ENCODE measurements at places on chromosomes 7 and 10. TPM values are rescaled to one million over a fixed set of nuclear protein-coding genes. Genes with fewer than 3 reads are reported as not detected.

GRCh38 chr7:1245524-1246050, 12.9 kb downstream of the UNCX start:
- DNase-seq = peak; percentile 13

GRCh38 chr10:58412502-58412961, 27.3 kb downstream of the TFAM start:
- no peak for DNase-seq

DNA sequence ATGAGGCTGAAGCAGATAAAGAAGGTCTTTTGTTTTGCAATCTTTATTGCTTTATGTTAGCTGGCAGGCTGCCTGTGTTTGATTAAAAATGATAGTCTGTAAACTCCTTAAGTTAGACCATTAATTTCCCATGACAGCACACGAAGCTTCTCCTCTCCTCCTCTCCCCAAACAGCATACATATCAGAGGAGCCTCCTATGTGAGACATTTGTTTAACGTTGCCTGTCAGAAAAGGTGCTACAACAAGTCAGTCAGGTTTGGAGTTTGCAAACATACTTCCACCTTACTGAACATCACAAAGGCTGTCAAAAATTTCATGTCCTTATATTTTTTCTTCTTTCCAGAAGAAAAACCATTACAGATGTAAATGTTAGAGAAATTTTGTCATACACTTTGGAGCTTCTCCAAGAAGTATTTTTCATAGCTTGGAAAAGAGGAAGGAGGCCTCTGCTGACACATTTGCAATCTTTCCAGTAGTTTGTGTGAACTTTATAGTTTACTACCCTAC, 393.1 kb downstream of the EXOC4 start:
- DNase-seq = no peak

DNA sequence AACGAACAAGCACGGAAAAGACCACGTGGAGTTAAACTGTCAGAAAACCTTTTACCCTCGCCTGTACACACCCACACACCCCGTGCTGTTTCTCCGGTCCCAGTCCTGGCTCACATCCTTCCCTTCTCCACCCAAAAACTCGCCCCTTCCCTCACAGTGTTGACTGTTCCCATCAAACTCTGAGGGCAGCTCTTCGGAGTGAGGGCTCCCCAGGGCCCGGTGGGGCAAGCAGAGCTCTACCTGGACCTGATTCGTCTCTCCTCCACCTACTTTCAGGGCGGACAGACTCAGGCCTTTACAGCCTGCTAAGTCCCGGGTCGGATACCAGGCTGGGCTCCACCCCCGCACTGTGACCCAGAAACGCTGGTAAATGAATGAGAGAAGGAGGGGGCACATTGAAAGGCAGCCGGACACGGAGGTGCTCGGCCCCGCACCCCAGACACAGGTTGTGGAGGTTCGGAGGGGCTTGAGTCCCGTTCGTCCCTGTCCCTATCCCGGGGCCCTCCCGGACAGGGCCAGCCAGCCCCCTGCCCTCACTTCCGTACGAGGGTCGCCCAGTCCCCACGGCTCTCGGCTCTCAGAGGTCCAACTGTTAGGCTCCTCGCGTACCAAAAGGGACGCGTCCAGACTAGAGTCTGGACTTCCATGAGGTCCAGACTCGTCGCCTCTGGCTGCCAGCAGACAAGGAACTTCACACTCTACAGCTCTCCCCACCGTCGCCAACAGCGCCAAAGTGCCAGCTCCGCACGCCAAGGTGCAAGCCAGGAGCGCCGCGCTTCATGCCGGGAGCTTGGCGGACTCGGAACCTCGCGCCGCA, 31.7 kb upstream of the ASL start:
- DNase-seq = peak; percentile 74

GRCh38 chr7:29962035-29962434, 27.6 kb downstream of the SCRN1 start:
- no peak for DNase-seq

The RBM20 gene
- 114 TPM for total RNA-seq

- peak; percentile 71 for DNase-seq
Measured at GRCh38 chr10:124721330-124722045, 22.7 kb downstream of the FAM53B start.

The ITGB8 gene
- 4.8 TPM for total RNA-seq

GRCh38 chr7:45594745-45595535, 20.8 kb downstream of the ADCY1 start:
- no peak for DNase-seq

DNA sequence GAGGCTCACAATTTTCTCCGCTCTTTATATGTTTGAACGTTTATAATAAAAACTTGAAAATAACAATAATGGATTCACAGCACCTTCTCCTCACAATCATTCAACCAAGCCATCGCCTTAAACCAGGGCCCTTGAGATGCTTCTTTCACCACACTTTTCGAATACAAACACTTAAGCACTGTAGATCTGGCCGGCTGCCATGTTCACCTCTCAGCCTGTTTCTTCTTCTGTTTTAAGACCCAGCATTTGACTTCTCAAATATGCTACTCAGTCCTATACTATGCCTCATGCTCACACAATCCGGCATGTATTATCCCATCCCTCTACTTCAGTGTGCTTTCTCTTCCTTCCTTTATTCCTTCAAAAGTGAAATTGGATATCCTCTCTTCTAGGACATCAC, 280.6 kb downstream of the TFEC start:
- DNase-seq = no peak

GRCh38 chr10:126979311-126979710, 74.1 kb downstream of the DOCK1 start:
- no peak for DNase-seq

The PLAC9 gene
- total RNA-seq = 23.2 TPM

DNA sequence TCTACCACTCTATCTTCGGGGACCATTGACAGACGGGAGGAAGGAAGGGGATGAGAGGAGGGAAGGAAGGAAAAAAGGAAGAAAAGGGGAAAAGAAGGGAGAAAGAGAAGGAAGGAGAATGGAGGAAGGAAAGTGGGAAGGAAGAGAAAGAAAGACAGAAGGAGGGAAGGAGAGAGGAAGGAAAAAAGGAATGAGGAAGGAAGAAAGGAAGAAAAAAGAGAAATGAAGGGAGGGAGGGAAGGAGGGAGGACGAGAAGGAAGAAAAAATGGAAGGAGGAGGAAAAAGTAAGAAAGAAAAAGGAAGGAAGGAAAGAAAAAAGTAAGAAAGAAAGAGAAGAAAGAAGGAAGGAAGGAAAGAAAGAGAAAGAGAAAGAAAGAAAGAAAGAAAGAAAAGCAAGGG, 128.9 kb downstream of the ADARB2 start:
- DNase-seq = no peak

- DNase-seq = no peak
Measured at GRCh38 chr10:36840788-36841187, 284.6 kb upstream of the ANKRD30A start.

DNA sequence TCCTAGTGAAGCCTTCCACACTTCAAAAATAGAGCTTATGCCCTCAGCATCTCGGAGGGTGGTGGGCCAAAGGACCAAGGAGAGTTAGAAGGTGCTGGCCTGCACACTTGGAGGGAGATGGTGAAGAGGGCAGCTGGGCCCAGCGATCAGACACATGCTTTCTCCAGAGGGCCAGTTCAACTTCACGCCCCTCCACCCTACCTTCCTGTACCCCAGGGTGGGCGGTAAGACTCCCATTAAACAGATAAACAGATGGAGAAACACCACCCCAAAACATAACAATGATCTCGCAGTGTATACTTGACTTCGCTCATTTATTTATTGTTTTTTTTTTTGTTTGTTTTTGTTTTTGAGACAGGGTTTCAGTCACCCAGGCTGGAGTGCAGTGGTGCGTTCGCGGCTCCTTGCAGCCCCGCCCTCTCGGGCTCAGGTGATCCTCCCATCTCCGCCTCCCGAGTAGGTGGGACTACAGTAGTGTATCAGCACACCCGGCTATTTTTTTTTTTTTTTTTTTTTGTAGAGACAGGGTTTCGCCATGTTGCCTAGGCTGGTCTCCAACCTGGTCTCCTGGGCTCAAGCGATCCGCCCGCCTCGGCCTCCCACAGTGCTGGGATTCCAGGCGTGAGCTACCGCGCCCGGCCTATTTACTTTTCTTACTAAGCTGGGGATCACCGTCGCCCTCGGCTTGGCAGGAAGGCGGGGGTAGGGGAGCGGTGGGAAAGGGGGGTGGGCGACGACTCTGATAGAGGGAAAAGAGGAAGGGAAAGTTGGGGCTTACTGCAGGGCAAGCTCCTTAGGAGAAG, 1.8 kb downstream of the C10orf95 start:
- DNase-seq = peak; percentile 75

- DNase-seq = no peak
Measured at GRCh38 chr7:150399421-150400007, 20.4 kb downstream of the ZNF775 start.

DNA sequence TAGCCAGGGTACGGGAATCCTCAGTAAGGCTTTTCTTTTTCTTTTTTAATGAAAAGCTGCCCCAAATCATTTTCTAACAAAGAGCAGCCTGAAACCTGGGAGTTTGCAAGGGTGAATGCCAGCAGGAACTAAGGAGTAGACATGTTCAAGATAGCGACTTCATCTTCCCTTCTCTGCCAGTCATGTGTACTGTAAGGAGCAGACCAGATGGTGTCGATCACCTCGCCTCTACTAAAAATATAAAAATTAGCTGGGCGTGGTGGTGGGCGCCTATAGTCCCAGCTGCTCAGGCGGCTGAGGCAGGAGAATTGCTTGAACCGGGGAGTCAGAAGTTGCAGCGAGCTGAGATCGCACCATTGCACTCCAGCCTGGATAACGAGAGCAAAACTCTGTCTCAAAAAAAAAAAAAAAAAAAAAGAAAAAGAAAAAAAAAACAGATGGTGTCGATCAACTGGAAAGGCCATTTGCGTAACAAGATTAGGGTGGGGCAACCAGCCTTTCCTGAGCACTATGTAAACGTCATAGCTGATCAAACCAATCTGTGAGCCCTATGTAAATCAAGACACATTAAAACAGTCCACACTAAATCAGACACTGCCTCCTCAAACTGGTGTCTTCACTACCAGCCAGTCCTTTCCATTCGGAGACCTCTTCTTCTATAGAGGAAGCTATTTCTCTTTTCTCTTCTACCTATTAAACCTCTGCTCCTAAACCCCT, 33.8 kb downstream of the NOLC1 start:
- no peak for DNase-seq

The NKX1-2 gene
- total RNA-seq = not detected

- no peak for DNase-seq
Measured at GRCh38 chr10:83943920-83944319, 195.4 kb upstream of the GHITM start.

The COG5 gene
- 54.0 TPM for total RNA-seq

The IQUB gene
- 0.32 TPM for total RNA-seq

- DNase-seq = no peak
Measured at GRCh38 chr7:28018856-28019465, 161.6 kb downstream of the JAZF1 start.

DNA sequence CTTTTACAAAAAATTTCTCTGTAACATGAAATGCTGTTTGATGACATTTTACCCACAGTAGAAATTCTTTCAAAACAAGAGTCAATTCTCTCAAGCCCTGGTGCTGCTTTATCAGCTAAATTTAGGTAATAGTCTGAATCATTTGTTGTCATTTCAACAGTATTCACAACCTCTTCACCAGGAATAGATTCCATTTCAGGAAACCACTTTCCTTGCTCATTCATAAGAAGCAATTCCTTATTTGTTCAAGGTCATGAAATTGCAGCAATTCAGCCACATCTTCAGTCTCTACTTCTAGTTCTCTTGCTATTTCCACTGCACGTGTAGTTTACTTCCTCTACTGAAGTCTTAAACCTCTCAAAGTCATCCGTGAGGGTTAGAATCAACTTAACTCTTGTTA, 14.1 kb downstream of the STAG3 start:
- DNase-seq = no peak

- no peak for DNase-seq
Measured at GRCh38 chr10:23110722-23111516, 15.5 kb downstream of the MSRB2 start.

The FAM24A gene
- total RNA-seq = not detected

The AS3MT gene
- total RNA-seq = 22.4 TPM

The ADIRF gene
- 41.8 TPM for total RNA-seq

GRCh38 chr7:46547044-46547443, 626.0 kb upstream of the IGFBP3 start:
- DNase-seq = no peak

GRCh38 chr10:96910488-96911395, 78.6 kb downstream of the LCOR start:
- DNase-seq = no peak

The MAGI2 gene
- 3.6 TPM for total RNA-seq

- no peak for DNase-seq
Measured at GRCh38 chr10:129097776-129098330, 369.2 kb upstream of the MGMT start.

All from left ventricle myocardium superior (tissue), 1 donor.